ENCODE measurements at places on chromosomes 1 and 21. TPM values are rescaled to one million over a fixed set of nuclear protein-coding genes. Genes with fewer than 3 reads are reported as not detected.

The TMEM61 gene
- not detected for total RNA-seq

The ASB17 gene
- total RNA-seq = not detected

The SHISA4 gene
- total RNA-seq = 27.1 TPM

DNA sequence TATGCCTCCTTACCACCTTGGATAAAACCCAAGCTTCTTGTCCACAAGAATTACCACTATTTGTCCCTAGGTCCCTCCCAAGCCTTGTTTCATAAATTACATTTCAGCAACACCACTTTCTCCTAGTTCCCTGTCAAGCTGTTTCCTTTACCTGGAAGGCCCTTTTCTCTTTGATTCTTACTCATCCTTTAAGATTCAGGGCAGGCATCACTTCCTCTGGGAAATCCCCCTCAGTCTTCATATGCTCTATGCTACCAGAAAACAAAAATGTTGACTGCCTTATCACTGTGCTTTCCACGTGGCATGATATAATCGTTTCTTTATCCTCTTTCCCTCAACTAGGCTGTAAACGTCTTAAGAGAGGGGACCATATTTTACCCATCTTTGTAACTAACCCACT is 102.7 kb downstream of the LYST start:
- H3K4me1 ChIP-seq = no peaks in the 10 kb centered on the region
- H3K27me3 ChIP-seq = no peaks in the 10 kb centered on the region
- no peak overlapping the region for H3K4me3 ChIP-seq
- DNase-seq = no peak
- no peaks in the 10 kb centered on the region for H3K36me3 ChIP-seq

DNA sequence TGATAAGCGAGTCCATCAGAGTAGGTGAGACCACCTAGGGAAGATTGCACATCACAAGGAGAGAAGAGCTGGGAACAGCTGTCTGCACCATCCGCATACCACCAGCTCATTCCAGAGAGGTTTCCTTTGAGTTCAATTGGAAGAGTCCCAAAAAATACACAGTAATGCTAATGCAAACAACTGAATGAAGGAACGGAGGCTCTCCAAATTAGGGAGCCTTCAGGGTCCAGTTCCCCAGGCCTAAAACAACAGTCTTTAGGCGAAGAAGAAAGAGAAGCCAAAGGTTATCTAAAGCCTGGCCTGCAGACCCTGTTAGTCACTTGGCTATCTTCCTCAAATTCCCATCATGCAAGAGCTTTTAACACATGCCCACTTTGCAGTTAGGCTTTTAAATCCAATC is 246.4 kb downstream of the PBX1 start:
- H3K4me3 ChIP-seq = no peak overlapping the region
- no peaks in the 10 kb centered on the region for H3K27me3 ChIP-seq
- no peaks in the 10 kb centered on the region for H3K36me3 ChIP-seq
- peaks cover 2% of the 10 kb centered on the region for H3K4me1 ChIP-seq
- no peak overlapping the region for H3K27ac ChIP-seq

- peak overlapping the region; percentile 87 for H3K4me3 ChIP-seq
- DNase-seq = peak; percentile 47
- no peaks in the 10 kb centered on the region for H3K27me3 ChIP-seq
- no peaks in the 10 kb centered on the region for H3K36me3 ChIP-seq
These were observed 1.6 kb downstream of the LMO4 start for GRCh38 chr1:87330057-87330884.

DNA sequence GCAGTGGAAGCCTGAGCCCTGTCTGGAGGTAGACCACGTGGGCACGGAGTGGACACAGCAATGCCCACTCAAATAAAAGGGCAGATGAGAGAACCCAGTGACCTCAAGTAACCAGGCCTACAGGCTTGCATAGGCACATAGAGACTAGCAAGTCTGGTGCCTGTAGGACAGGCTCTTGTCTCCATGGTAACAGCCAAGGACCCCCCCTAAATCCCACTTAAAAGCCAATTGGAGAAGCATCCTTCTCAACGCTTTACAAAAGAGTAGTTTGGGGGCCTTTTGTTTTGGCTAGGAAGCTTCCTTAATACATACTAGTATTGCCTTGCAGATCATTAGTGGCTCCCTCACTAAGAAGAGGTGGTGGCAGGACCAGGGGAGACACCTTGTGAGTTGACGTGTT is 63.9 kb downstream of the VWA5B1 start:
- no peak overlapping the region for H3K27ac ChIP-seq
- peaks cover 11% of the 10 kb centered on the region for H3K27me3 ChIP-seq
- DNase-seq = no peak
- H3K36me3 ChIP-seq = no peaks in the 10 kb centered on the region

GRCh38 chr21:37139902-37140301 is 66.8 kb downstream of the TTC3 start:
- no peaks in the 10 kb centered on the region for H3K27me3 ChIP-seq
- H3K36me3 ChIP-seq = peaks cover 5% of the 10 kb centered on the region
- peak overlapping the region; percentile 16 for H3K27ac ChIP-seq
- DNase-seq = peak; percentile 77
- no peak overlapping the region for H3K4me3 ChIP-seq

DNA sequence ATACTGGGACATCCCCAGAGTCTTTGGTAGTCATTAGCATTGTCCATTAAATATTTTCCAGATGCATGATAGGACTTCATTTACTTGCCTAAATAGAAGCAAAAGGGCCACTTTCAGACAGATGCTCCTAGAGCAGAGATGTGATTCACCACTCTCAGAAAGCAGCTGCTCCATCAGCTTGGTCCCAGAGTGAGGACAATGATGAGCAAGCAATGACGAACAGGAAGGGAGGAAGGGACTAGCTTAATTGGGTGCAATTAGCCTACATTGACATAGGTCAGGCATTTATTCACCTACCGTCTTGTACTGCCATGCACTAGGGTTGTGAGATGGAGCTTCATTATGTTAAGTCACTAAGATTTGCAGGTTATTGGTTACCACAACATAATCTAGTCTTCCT is 85.1 kb upstream of the PLXNA2 start:
- no peak for DNase-seq
- no peaks in the 10 kb centered on the region for H3K4me1 ChIP-seq
- H3K27me3 ChIP-seq = no peaks in the 10 kb centered on the region
- H3K4me3 ChIP-seq = no peak overlapping the region
- H3K27ac ChIP-seq = no peak overlapping the region

GRCh38 chr1:67298762-67299161 is 8.9 kb upstream of the IL12RB2 start:
- H3K27ac ChIP-seq = no peak overlapping the region
- H3K27me3 ChIP-seq = no peaks in the 10 kb centered on the region
- no peaks in the 10 kb centered on the region for H3K4me1 ChIP-seq
- DNase-seq = no peak
- H3K4me3 ChIP-seq = no peak overlapping the region

Measured in fibroblast of lung (primary cell).